CD4-positive, CD25-positive, alpha-beta regulatory T cell (primary cell): ENCODE measurements at places on chromosomes 5 and 9.

DNA sequence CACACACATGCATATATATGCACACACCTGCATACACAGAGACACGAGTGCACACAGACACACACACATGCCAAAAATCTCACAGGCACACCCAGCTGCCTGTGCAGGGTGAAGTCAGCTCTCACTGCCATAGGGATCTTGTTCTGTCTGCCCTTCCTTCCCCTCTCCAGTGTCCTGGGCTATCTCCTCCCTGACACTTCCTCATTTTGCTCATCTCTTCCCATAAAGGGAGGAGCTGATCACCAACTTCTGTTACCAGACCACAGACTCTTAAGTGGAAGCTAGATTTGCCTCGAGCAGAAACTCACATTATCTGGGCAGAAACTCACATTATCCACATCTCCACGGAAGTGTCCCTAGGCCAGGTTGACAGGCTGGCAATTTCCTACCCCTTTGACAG, 28.7 kb downstream of the LCP2 start:
- DNase-seq, result no peak
- H3K4me3 ChIP-seq, result peak overlapping the region; percentile 54
- no peaks in the 10 kb centered on the region for H3K27me3 ChIP-seq
- peaks cover 92% of the 10 kb centered on the region for H3K4me1 ChIP-seq
- H3K27ac ChIP-seq, result peak overlapping the region; percentile 84
- H3K36me3 ChIP-seq, result peaks cover 93% of the 10 kb centered on the region

DNA sequence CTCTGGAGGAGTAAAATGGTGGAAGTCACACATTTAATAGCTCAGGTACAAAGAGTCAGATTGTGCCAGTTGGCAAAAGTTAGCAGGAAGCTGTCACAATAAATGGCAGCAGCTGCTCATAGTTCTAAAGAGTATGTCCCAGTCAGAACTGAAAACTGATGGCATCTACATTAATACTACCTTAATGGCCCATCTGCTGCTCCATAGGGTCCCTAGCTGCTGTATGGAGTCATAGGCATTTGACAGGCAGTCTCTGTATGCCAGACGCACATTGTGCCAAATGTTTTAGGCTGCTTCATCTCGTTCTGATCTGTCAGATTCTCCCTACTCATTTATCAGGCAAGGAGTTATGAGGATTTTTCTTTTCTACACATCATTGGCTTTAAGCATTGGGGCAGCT, 515.8 kb upstream of the ARRDC3 start:
- H3K27ac ChIP-seq, result no peak overlapping the region
- no peaks in the 10 kb centered on the region for H3K4me1 ChIP-seq
- no peaks in the 10 kb centered on the region for H3K36me3 ChIP-seq
- no peak overlapping the region for H3K4me3 ChIP-seq

DNA sequence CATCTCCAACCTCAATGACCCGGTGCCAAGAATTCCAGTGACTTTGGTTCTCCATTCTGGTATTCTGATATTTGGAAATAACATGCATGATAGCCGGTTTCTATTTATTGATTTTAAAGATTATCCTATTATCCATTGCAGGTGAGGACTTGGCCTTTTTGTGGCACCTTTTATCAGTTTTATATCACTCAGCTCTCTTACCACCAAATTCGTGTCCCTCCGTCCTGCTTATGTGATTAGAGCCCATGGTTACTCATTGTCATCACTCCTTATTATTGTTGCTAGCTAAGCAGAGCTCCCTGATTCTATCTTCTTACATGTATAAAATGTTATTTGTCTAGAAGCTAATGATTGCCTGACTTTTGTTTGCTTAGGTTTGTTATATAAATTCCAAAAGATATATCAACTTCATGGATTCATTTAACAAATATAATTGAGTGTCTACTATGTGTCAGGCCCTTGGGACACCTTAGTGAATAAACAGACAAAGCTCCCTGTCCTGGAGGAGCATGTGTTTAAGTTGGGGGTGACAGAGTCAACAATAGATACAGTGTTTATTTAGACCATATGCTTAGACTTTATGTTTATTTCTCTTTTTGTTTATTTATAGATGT, 138.2 kb downstream of the ADAMTS16 start:
- no peaks in the 10 kb centered on the region for H3K27me3 ChIP-seq
- no peaks in the 10 kb centered on the region for H3K4me1 ChIP-seq
- H3K36me3 ChIP-seq, result no peaks in the 10 kb centered on the region
- DNase-seq, result no peak

DNA sequence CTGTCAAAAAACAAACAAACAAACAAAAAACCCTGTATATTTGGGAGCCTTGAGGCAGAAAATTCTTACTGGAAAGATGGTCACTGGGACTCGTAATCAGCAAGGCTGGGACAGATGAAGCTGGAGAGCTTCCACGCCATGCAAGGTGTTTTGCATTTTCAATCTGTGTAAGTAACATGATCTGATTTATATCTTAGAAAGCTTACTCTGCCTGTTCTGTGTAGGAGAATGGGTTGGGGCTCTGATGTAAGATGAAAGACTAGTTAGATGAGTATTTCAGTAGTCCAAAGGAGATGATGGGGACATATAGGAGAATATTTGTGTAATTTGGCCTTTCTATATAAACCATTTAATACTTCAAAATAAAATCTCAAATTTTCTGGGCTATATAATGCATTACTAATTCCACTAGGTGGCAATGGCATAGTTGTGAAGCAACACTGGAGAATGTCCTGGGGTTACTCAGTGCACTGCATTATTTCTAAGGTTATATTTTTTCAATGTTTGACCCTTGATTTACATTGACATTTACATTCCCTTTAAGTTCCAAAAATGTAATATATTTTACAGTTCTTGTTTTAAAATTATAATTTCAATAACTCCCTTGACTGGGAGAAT, 21.9 kb upstream of the FSD1L start:
- DNase-seq, result peak; percentile 20
- H3K4me1 ChIP-seq, result no peaks in the 10 kb centered on the region
- no peaks in the 10 kb centered on the region for H3K27me3 ChIP-seq

- no peaks in the 10 kb centered on the region for H3K36me3 ChIP-seq
- H3K27me3 ChIP-seq, result no peaks in the 10 kb centered on the region
- no peak overlapping the region for H3K4me3 ChIP-seq
- no peak overlapping the region for H3K27ac ChIP-seq
These were observed 108.7 kb upstream of the LMX1B start for GRCh38 chr9:126504977-126505455.
